ENCODE measurements at places on chromosomes 5 and 9.
A peak's percentile ranks its signal among the peaks of the same experiment; 100 is the strongest.

GRCh38 chr9:83477120-83477519, 61.1 kb downstream of the FRMD3 start:
- DNase-seq: no peak

- DNase-seq: no peak
Observed at GRCh38 chr9:134125413-134126095, 10.3 kb upstream of the WDR5 start.

- DNase-seq: no peak
Observed at GRCh38 chr5:39040875-39041274, 33.3 kb downstream of the RICTOR start.

DNA sequence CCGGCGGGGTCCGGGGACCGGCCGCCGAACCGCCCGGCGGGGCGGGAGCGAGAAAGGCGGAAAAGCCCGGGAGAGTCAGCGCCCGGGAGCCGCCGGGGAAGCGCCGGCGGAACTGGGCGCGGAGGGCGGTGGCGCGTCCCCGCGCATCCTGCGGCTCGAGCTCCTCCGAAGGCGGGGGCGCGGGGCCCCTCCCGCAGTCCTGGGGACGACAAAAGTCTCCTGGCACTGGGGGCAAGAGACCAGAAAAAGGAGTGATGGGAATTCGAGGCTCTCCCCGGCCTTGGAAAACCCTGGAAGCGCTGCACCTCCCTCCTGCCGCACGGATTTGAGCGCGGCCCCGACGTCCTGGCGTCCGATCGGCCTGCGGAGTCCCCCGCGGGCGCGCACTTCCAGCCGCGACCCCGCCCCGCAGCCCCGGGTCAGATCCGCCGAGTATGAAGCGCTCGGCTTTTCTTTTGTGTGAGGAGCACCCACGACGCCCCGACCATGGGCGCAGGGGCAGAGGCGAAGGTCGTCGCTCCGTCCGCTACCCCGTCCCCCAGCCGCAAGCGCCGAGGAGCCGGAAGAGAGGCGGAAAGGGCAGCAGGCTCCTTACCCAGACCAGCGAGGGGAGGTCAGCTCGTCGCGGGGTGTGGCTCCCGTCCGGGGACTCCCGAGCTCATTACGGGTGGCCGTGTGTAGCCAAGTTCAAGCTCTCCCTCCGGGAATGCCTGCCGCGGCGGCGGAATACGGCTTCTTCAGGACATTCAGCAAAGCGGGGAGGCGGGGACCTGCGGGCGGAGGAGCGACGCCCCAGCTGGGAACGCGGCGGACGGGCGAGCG, at the start of gene EPB41L4A:
TSS of gene EPB41L4A (minus strand) at position 114 of the 822 bp plus-strand sequence. CDS start 238 bp downstream, outside the sequence.
- peak; percentile 50 for DNase-seq

GRCh38 chr5:131563434-131564228, 71.4 kb downstream of the RAPGEF6 start:
- no peak for DNase-seq

- no peak for DNase-seq
Observed at GRCh38 chr9:26812217-26812616, 80.4 kb downstream of the CAAP1 start.

GRCh38 chr9:129938291-129938979, 103.2 kb downstream of the USP20 start:
- DNase-seq: no peak

- DNase-seq: no peak
Observed at GRCh38 chr9:79798450-79798849, 226.7 kb downstream of the TLE4 start.

GRCh38 chr9:15149450-15149849, 157.6 kb downstream of the TTC39B start:
- DNase-seq: no peak

DNA sequence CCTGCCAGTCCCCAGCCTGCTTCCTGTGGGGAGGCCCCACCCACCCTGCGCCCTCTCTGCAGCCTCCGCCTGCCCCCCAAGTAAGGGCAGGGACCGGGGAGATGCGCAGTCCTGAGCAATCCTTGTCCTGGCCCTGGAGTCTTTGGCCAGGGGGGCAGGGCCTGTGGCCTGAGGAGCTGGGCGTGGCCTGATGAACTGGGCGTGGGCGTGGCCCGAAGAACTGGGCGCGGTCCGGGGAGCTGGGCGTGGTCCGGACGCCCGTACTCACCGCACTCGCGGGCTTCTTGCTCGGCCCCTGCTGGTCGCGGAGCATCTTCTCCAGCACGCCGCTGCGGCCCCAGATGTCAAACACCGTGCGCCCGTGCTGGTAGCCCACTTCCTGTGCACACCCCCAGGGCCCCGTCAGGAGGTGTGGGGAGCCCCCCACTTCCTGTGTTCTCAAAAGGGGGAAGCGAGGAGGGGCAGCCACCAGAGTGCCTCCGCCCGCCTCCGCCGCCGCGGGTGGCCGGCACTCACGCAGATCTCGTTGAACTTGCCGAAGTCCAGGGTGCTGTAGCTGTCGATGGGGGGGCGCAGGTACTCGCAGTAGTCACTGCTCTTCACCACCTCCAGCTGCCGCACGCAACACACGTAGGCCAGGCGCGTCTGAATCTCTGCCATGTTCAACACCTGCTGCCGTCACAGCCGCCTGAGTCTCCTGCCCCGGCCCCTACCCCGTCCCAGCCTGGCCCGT, 2.7 kb upstream of the NSMF start:
- DNase-seq: peak; percentile 71

GRCh38 chr9:81097131-81097847, 592.1 kb downstream of the TLE1 start:
- no peak for DNase-seq

GRCh38 chr5:171537070-171537849, 117.8 kb downstream of the FGF18 start:
- no peak for DNase-seq

GRCh38 chr9:76882686-76883085, 23.2 kb downstream of the PRUNE2 start:
- no peak for DNase-seq

DNA sequence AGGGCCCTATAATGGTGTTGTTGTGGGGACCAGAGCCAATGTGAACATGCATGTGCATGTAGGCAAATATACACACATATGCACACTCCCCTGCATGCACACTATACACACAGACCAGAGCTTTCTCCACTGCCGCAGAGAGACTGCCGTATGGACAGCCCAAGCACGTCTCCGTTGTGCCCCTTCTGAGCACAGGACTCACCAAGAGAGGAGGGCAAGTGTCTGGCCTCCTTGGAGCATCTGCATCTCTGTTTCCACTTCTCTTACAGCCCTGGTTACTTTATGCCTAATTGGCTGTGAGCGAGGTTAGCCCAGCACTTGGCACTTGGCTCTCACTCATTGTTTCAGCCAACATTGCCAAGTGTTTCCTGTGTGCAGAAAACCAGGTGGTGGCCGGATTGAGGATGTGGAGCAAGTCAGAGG, 30.4 kb downstream of the CSF2 start:
- DNase-seq: no peak

DNA sequence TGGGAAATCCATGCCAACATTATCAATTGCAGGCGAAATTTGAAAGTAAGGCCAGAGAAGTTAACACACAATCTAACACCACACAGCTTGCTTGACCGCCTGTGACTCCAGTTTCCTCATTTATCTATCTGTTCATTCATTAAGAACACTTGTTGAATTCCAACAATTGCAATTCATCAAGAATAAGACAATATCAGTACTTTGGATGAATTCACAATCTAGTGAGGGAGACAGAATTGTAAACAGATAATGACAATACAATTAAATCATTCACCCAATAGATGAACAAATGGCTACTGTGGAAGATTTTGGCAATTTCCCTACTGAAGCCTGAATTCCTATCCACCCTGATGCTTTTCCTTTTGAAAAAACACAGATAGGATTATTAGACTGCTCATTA, 181.6 kb downstream of the TRIM36 start:
- no peak for DNase-seq

DNA sequence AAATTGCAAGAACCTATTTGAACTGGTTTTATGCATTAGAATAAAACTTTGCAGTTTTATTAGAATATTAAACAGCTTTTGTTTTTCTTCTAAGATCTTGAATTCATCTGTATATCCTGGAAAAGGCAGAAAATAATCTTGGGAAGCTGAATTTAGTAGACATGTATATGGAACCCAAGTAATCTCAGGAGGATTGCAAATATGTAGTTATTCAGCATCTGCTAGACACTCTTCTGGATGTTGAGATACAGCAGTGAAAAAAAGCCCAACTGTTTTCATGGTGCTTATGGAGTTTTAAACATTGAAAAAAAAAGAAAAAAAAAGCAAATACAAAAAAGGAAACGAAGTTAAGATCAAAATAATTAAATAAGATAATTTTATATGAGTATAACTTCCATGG, 922.2 kb upstream of the SEMA6A start:
- DNase-seq: no peak

GRCh38 chr5:87826507-87826906, 413.8 kb upstream of the CCNH start:
- DNase-seq: no peak

GRCh38 chr5:126419102-126419501, 4.1 kb upstream of the GRAMD2B start:
- no peak for DNase-seq

DNA sequence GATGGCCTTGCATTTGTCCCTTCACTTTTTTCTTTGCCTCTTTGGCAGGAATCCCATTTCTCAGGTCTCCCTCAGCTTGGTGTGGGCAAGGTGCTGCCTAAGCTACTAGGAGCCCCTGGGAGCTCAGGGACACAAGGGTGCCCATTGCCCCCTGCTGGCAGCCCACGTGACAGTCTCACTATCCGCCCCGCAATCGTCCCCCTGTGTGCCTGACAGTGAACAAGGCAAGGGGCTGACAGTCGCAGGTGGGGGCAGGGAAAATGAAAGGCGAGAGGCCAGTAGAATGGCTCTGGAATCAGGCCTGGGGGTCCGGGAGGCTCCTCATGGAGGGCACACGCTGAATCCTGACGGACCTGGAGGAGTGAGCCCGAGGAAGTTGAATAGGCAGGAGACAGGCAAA, 2.0 kb upstream of the PCDH12 start:
- no peak for DNase-seq
